ENCODE measurements at places on chromosomes 5 and 9. TPM values are rescaled to one million over a fixed set of nuclear protein-coding genes. Genes with fewer than 3 reads are reported as not detected.

GRCh38 chr9:116515541-116515940 is 171.6 kb upstream of the TRIM32 start:
- no peaks in the 10 kb centered on the region for H3K36me3 ChIP-seq
- H3K27me3 ChIP-seq: no peaks in the 10 kb centered on the region
- no peak overlapping the region for H3K4me3 ChIP-seq
- no peak overlapping the region for H3K27ac ChIP-seq
- H3K4me1 ChIP-seq: no peaks in the 10 kb centered on the region
- DNase-seq: no peak

DNA sequence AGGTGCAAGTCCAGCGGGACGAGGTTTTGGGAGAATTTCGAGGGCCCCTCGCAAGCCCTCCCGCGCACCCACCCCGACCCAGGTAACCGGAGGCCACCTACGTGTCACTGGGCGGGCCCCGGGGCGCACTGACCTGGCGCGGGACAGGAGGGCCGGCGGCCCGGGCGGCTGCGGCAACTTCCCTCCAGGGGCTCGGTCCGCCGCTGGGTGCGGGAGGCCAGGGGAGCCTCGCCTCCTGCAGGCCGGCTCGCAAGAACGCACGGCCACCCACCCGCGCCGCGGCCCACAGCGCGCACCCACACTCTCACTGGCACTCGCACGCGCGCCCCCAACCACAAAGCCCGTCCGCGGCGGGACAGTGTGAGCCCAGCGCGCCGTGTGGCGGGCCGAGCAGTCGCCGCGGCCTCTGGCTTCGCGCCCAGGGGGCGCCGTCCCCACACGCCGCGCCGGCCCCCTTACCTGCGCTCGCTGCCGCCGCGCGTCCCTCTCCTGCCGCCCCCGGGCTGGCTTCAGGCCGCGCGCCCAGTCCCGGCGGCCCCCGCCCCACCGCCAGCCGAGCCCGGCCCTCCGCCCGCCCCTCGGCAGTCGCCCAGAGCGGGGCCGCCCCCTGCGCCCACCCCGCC is 451 bp downstream of the LPAR1 start:
- DNase-seq: no peak
- H3K27me3 ChIP-seq: peaks cover 5% of the 10 kb centered on the region
- H3K4me3 ChIP-seq: no peak overlapping the region
- H3K36me3 ChIP-seq: no peaks in the 10 kb centered on the region
- H3K4me1 ChIP-seq: no peaks in the 10 kb centered on the region

Gene TAF11L5
- polyA plus RNA-seq: not detected

- H3K36me3 ChIP-seq: no peaks in the 10 kb centered on the region
- H3K27me3 ChIP-seq: no peaks in the 10 kb centered on the region
- DNase-seq: no peak
- no peak overlapping the region for H3K27ac ChIP-seq
- no peaks in the 10 kb centered on the region for H3K4me1 ChIP-seq
Measured at GRCh38 chr5:25481463-25481862, 836.7 kb upstream of the CDH10 start.

Gene IFNA14
- not detected for polyA plus RNA-seq

DNA sequence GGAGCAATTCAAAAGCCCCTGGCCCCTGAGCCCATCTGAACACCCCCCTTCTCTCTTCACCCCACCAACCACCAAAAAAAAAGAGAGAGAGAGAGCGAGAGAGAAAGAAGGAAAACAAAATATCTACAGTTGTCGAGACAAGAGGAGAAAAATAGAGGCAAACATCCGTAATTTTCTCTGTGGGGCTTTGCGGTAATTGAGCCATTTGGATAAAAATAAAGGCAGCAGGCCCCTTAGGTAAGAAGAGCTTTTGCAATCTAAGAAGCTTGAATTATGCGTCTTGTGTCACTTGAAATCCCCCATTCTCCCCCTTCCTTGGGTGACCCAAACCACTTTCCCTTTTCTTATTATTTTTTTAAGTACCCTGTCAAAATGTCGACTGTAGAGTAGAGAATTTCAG is 35.5 kb upstream of the FUBP3 start:
- DNase-seq: no peak
- no peak overlapping the region for H3K27ac ChIP-seq
- no peaks in the 10 kb centered on the region for H3K36me3 ChIP-seq
- H3K4me3 ChIP-seq: no peak overlapping the region
- no peaks in the 10 kb centered on the region for H3K4me1 ChIP-seq

GRCh38 chr9:134723037-134723436 is 81.4 kb downstream of the COL5A1 start:
- no peaks in the 10 kb centered on the region for H3K36me3 ChIP-seq
- no peaks in the 10 kb centered on the region for H3K4me1 ChIP-seq
- no peak for DNase-seq
- no peak overlapping the region for H3K4me3 ChIP-seq
- H3K27me3 ChIP-seq: no peaks in the 10 kb centered on the region

GRCh38 chr9:95171001-95171400 is 146.5 kb downstream of the FANCC start:
- H3K27ac ChIP-seq: no peak overlapping the region
- H3K27me3 ChIP-seq: no peaks in the 10 kb centered on the region
- H3K4me3 ChIP-seq: no peak overlapping the region
- DNase-seq: no peak

Gene SMIM33
- polyA plus RNA-seq: 0.31 TPM

All from CD4-positive, alpha-beta memory T cell (primary cell).